ENCODE measurements at places on chromosomes 13 and 19. TPM values are rescaled to one million over a fixed set of nuclear protein-coding genes. Genes with fewer than 3 reads are reported as not detected.

- H3K4me1 ChIP-seq: no peaks in the 10 kb centered on the region
- no peak overlapping the region for H3K27ac ChIP-seq
- H3K4me3 ChIP-seq: no peak overlapping the region
- no peak for DNase-seq
- no peaks in the 10 kb centered on the region for H3K36me3 ChIP-seq
These were observed 92.0 kb downstream of the GPR12 start for GRCh38 chr13:26668357-26669146.

DNA sequence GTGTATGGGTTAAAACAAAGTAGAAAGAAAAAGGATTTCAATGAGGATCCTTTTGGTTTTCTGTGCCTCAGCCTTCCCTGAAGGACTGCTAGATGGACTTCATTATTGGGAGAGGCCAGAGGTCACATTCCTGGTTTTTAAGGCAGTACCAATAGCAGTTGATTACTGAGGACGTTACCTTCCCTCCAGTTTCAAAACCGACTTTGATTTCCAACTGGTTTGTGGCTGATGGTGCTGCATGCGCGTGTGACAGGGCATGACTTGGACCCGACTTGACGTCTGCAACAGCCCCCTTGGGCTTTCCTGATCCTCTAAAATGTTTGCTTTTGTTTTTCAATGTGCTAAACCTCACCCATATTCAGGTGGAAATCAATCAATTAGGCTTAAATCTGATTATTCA is 314.3 kb upstream of the ARGLU1 start:
- no peak for DNase-seq
- no peak overlapping the region for H3K27ac ChIP-seq
- no peak overlapping the region for H3K4me3 ChIP-seq
- no peaks in the 10 kb centered on the region for H3K4me1 ChIP-seq
- H3K27me3 ChIP-seq: no peaks in the 10 kb centered on the region
- no peaks in the 10 kb centered on the region for H3K36me3 ChIP-seq

DNA sequence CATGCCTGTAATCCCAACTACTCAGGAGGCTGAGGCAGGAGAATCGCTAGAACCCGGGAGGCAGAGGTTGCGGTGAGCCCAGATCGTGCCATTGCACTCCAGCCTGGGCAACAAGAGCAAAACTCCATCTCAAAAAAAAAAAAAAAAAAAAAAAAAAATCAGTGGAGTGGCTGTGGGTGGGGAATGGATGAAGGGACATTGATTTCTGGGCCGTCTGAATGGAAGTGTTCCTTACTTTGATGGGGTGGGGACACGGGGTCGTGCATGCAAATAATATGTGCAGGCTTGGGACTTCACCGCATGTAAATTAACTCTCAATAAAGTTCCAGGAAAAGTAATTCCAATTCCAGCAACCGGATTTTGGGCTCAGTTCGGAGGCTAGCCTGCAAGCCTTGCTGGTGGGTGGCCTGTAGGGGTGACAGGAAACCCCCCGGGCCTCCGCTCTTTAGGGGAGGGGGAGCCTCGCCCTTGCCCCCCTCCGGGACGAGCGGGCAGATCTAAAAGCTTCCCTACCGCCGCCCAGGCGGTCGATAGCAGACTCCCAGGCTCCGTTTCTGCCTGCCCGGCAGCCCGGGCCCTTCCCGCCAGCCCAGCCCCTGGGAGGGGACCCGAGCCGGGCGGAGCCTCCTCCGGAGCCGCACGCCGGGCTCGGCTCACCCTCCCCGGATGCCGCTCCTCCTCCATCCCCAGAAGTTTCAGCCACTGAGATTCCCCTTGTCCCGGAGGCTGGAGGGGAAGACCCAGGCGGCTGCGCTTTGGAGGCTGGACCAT is 48.0 kb upstream of the ADGRE5 start:
- H3K36me3 ChIP-seq: no peaks in the 10 kb centered on the region
- no peak for DNase-seq
- H3K4me1 ChIP-seq: no peaks in the 10 kb centered on the region
- no peaks in the 10 kb centered on the region for H3K27me3 ChIP-seq
- no peak overlapping the region for H3K4me3 ChIP-seq

GRCh38 chr13:39776439-39776838 is 121.0 kb downstream of the COG6 start:
- no peak overlapping the region for H3K4me3 ChIP-seq
- no peaks in the 10 kb centered on the region for H3K27me3 ChIP-seq
- no peaks in the 10 kb centered on the region for H3K4me1 ChIP-seq
- no peak overlapping the region for H3K27ac ChIP-seq
- no peak for DNase-seq

DNA sequence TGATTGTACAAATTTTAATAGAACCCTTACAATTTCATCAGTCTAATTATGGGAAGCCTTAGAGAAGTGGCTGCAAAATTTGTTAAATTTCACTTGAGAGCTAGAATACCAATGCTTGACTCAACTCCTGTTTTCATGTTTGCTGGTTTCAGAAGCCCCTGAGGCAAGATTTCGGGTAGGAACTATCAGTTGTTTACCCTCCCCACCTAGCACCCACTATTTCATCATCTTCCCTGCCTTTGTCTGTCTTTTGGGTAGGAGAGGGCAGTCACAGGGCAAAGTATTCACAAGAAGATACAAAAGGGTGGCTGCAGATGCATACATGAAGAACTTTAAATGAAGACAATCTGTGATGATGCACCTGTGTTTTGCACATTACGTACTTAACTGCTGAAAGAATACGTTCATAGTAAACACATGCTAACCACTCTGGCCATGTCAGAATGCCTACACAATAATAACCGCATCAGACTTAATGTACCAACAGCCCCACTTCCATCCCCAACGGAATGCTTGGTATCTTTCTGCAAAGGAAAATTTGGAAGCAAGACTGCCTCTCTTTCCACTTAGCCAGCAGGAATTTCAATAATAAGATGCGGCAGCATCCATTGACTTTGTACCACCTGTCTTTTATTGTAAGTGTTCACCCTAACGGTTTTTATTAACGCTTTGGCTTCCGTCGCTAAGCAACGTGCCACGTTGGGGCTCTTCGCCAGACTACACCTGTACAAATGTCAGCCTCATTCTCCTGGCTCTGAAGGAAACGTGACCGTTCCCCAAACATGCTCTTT is 30.4 kb downstream of the TPT1 start:
- peaks cover 3% of the 10 kb centered on the region for H3K4me1 ChIP-seq
- no peaks in the 10 kb centered on the region for H3K36me3 ChIP-seq
- DNase-seq: no peak
- H3K27me3 ChIP-seq: no peaks in the 10 kb centered on the region

Gene CDX2
- total RNA-seq: 0.15 TPM
